ENCODE measurements at places on chromosomes 3 and 15.
A peak's percentile ranks its signal among the peaks of the same experiment; 100 is the strongest.

DNA sequence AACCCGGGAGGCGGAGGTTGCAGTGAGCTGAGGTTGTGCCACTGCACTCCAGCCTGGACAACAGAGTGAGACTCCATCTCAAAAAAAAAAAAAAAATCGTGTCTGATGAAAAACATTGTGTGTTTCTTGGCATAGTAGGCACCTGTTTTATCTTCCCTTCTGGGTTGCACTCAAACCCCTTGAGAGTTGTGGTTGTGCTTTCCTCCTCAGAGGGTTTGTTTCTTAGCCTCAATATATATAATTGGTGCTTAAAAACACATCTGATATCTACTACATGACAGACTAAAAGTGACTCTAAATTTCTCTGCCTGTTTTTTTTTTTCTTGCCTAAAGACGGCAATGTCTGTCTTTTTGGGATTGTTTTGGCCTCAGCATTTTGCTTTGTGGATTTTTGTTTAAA, 7.6 kb downstream of the NR1D2 start:
- no peak for DNase-seq

GRCh38 chr3:133066026-133066425, 27.8 kb downstream of the TMEM108 start:
- DNase-seq = no peak

GRCh38 chr15:82950746-82951370, 1.7 kb downstream of the HOMER2 start:
- no peak for DNase-seq

DNA sequence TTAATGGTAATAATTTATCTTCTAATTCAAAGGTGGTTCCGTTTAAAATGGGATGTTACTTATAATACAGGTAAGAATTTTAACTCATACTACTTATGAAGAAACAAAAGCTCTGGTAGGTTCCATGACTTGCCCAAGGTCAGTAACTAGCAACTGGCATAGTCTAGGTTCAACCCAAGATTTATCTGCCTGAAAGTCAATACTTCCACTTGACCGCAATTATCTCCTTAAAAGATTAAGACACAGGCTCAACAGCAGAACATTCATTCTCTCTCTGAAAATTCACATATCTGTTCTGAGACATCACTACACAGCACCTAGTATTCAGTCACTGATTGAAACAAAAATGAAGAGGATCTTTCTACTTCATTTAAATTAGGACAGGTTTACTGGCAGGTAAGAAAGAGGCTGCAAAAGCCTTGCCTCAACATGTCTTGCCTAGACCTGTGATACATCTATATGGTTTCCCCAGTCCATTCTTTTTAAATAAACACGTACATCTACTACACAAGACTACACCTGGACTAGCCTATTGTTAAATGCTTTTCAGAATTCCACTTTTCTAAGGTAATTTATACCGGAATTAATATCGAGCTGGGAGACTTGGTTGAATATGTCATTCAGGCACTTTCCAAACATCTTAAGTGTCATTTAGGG, 1.2 kb downstream of the CSNK1G1 start:
- DNase-seq = no peak

- no peak for DNase-seq
Observed at GRCh38 chr3:17765819-17766472, 23.5 kb upstream of the TBC1D5 start.

DNA sequence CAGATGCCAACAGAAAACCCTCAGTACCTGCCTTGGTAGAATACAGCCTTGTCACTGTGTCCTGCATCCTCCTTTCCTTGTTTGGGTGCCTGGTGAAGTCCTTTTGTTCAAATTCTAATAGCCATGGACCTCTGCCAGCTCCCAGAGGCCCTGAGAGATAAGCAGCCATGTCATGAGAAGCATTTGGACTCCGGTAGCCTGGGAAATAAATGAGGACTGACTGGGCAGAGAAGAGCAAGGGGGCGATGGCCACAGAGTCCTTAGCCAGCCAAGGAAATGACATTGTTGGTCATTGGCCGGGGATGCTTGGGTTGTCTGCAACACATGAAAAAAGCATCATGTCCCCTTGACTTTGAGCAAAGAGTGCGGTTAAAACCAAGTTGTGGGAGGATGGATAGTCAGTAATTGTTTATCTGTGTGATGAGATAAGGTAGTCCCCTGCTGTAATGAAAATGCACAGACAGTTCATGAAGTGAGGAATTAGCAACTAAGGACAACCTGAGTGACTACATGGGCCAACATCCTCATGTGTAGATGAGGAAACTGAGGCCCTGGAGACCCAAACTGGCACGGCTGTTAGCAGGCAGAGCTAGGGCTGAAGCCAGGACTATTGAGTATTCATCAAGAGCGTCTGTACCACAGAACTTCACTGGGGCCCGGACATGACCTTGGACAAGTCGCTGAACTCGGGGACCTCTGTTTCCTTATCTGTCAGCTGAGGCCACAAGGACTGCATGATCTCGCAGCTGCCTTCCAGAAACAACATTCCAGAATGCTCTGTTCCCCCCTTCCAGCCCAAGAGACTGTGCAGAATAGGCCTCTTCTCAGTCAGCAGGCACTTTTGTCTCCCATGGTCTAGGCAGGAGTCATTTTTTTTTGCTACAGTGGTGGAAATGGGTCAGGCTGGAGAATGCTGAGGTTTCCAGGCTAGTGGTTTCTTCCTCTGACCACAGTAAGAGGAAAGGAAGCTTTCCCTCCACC, 90.5 kb upstream of the CTDSPL start:
- DNase-seq = no peak

GRCh38 chr3:160698599-160699195, 21.7 kb downstream of the ARL14 start:
- DNase-seq = no peak

- no peak for DNase-seq
Observed at GRCh38 chr3:22994781-22995180, 208.3 kb upstream of the UBE2E2 start.

- DNase-seq = no peak
Observed at GRCh38 chr3:14284694-14285547, 106.3 kb downstream of the LSM3 start.

GRCh38 chr15:101556273-101556672, 66.8 kb upstream of the PCSK6 start:
- DNase-seq = no peak

GRCh38 chr3:190325923-190326322, 3.7 kb upstream of the CLDN1 start:
- DNase-seq = no peak

- DNase-seq = no peak
Observed at GRCh38 chr15:49908933-49909295, 210.1 kb downstream of the ATP8B4 start.

- DNase-seq = no peak
Observed at GRCh38 chr3:171671709-171672108, 138.6 kb downstream of the PLD1 start.

DNA sequence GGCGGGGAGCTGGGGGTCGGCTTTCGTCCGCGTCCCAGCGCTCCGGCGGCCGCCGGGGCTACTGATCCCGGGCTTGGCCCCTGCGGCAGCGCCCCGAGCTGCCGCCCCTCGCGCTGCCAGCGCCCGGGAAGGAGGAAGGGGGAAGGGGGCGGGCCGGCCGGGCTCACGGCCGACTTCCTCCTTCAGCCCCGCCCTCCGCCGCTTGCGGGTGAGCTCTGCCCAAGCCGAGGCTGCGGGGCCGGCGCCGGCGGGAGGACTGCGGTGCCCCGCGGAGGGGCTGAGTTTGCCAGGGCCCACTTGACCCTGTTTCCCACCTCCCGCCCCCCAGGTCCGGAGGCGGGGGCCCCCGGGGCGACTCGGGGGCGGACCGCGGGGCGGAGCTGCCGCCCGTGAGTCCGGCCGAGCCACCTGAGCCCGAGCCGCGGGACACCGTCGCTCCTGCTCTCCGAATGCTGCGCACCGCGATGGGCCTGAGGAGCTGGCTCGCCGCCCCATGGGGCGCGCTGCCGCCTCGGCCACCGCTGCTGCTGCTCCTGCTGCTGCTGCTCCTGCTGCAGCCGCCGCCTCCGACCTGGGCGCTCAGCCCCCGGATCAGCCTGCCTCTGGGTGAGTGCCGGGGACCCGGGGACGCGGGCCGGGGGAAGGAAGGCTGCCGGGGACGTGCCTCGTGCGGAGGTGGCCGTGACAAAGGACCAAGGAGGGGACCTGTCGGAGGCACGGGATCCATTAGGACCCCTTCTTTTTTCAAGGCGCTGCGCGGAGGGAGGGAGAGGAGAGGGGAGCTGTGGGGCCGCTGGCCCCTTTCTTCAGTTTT, at the start of gene SEMA4B:
TSS of gene SEMA4B (plus strand) at position 201 of the 814 bp plus-strand sequence. CDS start at position 450, 249 bp downstream.
- peak; percentile 59 for DNase-seq

- no peak for DNase-seq
Observed at GRCh38 chr15:60423537-60423936, 25.8 kb upstream of the ANXA2 start.

DNA sequence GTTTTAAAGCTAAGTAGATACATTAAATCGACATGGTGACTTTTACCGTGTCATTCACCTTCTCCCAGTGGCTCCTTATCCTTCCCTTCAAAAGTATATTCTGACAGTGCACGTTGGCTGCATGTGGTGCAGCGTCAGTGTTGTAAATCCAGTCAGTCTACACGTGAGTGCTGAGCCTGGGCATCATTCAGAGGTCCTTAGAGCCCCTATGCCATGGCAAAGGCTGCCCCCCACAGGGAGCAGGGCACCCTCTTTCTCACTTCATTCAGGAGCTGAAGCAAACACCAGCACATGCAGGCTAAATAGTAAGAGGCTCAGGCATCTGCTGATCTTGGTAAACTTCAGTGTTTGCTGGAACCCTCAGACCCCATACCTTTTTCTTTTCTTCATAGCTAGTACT, 43.3 kb downstream of the RASGRP1 start:
- no peak for DNase-seq

DNA sequence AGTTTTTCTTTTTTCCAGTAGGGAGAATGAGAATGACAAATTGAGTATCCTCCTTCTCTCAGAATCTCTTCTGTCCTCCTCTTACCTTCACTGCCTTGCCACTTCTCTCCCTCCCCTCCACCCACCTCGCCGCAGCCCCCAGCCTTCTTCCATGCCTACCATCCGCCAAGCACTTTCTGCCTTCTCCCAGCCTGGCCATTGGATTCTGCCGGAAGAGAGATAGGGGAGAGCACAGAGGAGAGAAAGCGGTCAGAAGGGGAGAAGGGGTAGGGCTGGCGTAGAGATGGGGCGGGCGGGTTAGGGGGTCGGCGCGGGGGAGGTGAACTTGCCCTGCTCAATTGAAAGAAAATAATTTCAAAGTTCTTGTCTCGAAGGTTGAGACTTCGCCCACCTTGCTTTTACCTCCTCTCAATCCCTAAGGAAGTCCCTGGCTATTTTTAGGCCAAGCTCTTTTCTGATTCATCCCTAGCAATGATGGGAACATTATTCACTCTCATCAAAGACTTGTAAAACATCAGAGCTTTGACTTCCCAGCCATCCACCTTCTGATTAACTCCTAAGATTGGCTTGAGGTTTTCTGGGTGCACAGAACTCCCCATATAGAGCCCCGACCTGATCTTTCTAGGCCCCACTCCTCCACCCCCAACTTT, 811 bp downstream of the C3orf52 start:
- DNase-seq = no peak

DNA sequence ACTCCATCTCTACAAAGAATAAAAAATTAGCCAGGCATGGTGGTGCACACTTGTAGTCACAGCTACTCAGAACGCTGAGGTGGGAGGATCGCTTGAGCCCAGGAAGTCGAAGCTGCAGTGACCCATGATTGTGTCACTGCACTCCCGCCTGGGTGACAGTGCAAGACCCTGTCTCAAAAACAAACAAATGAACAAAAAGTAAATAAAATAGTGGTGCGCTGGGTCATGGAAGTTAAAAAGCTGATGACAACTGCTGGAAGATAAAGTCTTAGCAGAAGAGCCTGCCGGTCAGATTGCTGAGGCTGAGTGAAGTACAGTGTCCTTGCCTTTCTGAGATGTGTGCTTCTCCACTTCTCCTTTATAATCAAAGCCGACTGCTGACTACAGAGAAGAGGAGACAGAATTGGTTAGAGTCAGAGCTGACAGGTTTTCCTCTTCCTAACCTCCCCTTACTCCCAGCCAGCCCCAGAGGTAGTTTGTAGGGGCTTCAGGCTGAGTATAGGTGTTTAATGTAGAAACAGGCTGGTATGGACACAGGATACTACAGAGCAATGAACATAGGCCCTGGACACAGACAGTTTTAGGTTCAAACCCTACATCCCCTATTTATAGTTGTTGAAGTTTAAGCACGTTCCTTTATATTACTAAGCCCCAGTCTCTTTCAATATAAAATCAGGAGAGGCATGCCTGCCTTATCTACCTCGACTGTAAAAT, 17.9 kb downstream of the HCLS1 start:
- no peak for DNase-seq

DNA sequence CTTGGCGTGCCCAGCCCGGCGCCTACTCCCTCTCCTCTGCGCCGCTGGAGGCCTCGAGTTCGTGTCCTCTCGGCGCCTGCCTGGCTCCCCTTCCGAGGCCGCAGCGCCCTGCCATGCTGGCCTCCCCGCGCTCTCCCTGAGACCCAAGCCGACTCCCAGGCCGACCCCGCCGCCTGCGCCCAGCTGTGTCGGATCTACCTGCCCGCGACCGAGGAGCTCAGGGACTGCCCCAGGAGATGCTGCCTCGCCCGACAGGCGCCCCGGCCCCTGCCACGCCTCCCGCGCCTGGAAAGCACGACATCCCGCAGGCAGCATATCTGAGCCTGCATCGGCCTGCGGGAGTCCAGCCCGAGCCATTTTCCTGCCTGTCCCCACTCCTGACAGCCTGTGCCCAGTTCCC, 16.1 kb downstream of the PAQR9 start:
- DNase-seq = no peak

DNA sequence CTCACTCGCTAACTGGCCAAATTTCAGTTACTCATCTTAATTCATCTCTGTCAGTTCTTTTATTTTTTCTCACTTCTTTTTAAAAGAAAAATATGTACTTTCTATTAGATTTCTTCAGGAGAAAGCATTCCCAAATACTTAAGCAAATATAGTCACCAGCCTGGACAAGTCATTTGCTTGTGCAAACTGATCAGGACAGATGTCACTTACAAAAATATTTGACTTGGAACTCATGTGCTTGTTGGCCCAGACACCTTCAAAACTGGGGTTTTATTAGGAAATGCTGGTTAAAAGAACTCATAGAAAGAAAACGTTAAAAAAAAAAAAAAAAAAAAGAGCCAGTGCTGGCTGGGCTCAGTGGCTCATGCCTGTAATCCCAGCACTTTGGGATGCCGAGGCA, 31.3 kb upstream of the FOXP1 start:
- DNase-seq = no peak

DNA sequence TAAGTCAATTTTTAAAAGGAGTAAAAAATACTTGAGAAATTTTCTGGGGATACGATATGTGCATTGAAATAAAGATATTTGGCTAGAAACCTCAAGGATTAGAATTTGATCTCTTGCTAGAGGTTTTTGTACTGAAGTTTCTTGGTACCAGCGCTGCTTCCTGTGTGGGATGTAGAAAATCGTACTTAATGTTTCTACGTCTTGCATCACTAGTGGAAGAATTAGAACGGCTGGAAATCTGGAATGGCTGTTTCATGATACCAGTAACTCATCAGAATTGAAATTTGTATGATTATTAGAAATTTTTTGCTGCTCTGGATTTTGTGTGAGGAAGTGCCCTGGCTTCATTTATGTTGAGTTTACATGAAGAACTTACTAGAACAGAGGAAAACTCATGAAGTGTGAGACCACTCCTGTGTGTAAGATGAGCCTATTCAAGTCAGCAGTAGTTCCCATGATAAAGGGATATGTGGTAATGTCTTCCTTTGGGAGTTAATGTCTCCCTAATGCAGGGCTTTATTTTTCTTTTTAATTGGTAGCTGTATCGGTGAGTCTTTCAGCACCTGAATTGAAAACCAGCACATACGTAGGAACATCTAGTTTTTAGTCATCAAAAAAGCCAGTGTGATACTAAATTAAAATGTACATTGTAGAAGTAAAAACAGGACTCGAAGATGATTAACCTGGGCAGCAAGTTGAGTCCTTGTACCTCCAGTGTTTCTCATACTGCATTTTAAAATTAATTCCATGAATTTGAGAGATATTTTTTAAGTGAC, 3.2 kb downstream of the KBTBD8 start:
- no peak for DNase-seq

Measured in stimulated activated CD4-positive, alpha-beta T cell treated with anti-CD3 and anti-CD28 coated beads, TNF-alpha, amount 100 ng/mL, for 1 hour (primary cell).